Stimulated activated CD4-positive, alpha-beta T cell treated with anti-CD3 and anti-CD28 coated beads, Interleukin-4, amount 100 ng/mL, for 48 hours (primary cell): ENCODE measurements at places on chromosomes 3 and 15.

- DNase-seq, result no peak
Measured at GRCh38 chr15:91072161-91072560, 27.9 kb upstream of the SV2B start.

DNA sequence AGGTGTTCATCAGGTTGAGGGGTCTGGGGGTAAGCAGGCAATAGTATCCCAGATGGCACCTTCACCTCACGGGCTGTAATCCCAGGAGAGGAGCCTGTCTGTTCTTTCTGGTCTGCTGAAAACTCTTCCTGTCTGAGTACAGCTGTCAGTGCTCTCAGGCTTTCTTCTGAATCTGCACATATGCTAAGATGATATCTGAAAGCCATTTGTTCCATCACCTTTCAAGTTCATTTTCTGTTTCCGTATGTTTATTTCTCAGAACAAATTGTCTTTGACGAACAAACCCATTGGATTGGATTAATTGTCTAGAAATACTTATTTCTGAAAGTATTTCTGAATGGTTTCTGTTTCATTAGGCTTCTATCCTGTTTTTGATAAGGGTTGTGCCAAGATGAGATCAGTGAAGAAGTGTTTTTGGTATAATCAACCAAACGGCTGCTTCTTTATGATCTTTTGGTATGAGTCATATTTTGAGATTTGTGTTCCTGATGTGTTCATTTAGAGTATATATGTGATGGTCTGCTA lies 13.3 kb downstream of the ZNF592 start:
- no peak for DNase-seq

DNA sequence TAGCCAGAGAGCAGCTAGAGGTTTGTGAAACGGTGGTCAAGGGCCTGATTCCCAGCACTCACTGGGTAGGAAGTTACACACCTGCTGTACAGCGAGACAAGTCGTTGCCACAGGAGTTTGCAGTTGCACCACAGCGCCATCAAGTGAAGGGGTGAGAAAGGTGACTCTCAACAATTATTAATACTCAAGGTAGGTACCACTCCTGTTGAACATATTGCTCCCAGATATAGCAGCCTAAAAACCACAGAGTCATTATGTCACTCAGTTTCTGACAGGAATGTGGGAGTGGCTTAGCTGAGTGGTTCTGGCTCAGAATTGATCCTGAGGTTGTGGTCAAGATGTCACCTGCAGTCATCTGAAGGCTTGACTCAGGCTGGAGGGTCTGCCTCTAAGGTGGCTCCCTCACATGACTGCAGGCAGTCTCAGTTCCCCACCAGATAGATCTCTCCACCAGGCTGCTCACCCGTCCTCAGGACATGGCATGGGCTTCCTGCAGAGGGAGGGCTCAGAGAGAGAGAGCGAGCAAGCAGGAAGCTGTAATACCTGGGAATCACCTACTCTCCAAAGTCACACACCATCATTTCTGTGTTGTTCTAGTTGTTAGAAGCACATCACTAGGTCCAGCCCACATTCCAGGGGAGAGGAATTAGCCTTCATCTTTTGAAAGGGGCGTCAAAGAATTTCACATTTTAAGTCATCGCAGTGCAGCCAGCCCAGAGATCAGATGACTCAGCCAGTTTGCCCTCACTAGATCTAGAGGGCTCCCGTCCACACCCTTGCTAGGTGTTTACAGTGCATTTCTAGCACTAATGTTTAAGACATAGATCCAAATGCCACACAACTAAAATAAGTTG lies 17.0 kb upstream of the ANO10 start:
- DNase-seq, result peak; percentile 11

- DNase-seq, result no peak
Measured at GRCh38 chr3:193827871-193828270, 234.9 kb downstream of the OPA1 start.

- DNase-seq, result no peak
Measured at GRCh38 chr3:31752305-31753049, 219.8 kb downstream of the STT3B start.

- DNase-seq, result peak; percentile 8
Measured at GRCh38 chr15:66654739-66655375, 47.2 kb upstream of the SMAD6 start.

DNA sequence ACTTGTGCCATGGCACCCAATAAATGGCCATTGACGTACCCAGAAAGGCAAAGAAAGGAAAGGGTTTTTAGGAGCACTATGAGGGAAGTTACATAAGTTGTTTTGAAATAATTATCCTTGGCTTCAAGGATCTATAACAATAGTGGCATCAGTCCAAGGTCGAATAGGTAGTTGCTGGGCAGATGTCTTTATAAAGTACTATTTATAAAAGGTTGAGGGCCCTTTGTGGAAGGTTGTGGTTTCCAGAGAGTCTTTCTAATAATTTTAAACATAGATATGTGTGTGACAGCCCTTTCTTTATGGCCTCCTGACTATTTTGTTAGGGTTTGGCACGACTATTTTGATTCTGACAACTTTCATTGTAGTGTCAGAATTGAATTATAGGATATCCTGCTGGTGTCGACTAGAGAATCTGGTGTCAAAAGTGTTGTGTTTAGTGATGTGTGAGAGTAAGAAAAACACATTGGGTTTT lies 260.5 kb downstream of the PYDC2 start:
- DNase-seq, result no peak
